NCI-H446 treated with DMSO at 0.1 percent for 48 hours (cell line): ENCODE measurements at places on chromosomes 2 and 18.

DNA sequence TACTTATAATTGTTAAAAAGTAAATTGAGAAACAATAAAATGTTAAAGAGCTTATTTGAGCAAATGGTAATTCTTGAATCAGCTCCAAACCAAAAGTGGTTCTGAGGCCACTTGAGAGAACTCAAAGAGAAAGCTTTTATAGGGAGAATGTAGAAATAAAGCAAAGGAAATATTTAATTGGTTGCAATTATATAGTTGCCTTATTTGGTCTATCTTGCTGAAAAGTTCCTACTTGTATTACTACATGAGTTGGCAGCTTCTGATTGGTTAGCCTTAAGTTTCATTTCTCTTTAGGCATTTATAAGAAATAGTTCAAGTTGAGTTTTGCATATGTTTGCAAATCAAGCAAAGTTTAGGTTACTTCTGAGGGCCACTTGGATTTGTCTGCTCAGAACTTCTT lies 38.1 kb downstream of the SCN2A start:
- no peak for DNase-seq

GRCh38 chr2:9702604-9703084 lies 71.8 kb upstream of the YWHAQ start:
- no peak for DNase-seq

DNA sequence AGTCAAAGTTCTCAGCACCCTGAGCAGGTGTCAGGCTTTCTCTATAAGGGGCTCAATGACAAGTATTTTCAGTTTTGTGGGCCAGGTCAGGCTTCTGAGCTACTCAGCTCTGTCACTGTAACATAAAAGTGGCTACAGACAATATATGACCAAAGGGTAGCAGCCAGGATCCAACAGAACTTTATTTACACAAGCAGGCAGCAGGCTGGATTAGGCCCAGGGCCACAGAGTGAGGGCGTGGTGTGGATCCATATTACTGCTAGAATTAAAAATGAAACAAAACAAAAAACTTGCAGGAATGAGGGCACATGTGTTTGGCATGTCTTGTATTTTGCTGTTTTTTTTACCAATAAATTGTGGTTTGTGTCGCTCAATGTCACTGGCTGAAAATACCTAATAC lies 143.7 kb downstream of the EIPR1 start:
- DNase-seq, result no peak

GRCh38 chr2:675051-675450 lies 2.2 kb downstream of the TMEM18 start:
- no peak for DNase-seq

GRCh38 chr2:203786549-203787351 lies 80.3 kb downstream of the CD28 start:
- no peak for DNase-seq

DNA sequence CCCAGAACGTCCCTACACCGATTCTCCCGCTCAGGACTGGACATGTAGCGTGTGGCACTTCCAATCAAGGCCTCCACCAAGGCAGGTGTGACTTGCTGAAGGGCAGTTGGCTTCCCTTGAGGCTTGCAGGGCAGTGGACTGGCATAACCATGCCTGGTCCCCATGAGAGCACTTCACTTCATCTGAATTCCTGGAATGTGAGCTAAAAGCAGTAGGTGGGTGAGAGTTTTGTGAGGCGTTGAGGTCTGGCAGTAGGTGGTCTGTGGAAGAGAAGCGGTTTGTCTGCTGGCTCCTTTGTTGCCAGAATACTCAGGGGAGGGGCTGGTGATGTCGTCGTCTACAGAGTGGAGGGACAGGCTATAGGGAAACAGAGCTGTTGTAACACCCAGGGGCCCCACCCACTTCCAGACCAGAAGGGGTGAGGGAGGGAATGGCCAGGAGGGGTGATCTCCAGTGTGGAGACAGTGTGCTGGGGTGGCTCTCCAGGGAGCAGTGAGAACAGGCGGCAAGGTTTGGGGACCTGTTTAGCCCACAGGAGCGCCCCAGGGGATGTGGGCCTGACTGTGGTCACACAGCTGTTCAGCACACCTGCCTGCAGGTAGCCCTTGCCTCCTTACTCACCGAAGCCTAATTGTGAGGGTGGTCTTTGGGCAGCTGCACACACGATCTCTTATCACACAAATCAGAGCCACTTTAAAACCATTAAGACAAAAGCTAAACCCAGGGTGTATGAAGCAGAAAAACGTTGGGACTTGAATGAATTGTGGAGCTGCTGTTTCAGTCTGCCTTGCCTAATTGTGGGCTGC lies 21.5 kb upstream of the ALKAL2 start:
- DNase-seq, result no peak

DNA sequence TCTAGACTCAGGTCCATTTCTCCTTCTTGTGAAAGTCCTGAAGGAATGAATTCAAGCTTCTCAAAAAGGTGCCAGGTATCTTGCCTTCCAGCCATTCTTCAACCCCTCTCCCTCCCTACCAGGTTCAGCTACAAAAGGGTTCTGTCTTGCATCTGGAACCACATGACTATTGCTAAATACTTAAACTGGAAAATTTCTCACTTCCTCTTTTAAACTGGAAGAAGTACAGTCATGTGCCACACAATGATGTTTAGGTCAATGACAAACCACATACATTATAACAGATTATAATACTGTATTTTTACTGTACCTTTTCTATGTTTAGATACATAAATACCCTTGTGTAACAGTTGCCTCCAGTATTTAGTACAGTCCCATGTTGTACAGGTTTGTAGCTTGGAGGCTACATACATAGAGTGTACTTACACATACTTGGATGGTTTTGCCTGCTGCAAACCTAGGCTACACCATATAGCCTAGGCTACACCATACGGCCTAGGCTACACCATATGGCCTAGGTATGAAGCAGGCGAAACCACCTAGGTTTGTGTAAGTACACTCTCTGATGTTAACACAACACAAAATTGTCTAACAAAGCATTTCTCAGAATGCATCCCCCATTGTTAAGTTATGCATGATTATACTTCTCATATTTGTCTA lies 142.0 kb upstream of the DNMT3A start:
- DNase-seq, result no peak

GRCh38 chr18:11544060-11544633 lies 65.2 kb upstream of the SLC35G4 start:
- DNase-seq, result no peak

DNA sequence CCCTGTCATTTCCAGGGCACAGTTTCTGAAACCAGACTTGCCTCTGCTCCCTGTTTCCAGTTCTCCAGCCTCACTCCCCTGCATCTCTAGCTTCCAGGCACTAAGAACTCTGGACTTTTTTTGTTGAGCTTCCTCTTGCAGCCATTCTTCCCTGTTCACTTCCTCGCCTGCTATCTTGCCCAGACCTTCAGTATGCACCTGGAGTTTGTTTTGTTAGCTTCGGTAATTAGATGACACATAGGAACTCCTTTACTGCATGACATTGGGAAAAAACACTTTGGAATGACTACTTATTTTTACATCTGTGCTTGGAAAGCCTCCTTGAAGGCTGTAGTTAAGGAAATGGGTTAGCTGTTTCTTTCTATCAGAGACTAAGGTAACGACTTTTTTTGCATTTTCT lies 35.2 kb downstream of the OTOF start:
- DNase-seq, result no peak

DNA sequence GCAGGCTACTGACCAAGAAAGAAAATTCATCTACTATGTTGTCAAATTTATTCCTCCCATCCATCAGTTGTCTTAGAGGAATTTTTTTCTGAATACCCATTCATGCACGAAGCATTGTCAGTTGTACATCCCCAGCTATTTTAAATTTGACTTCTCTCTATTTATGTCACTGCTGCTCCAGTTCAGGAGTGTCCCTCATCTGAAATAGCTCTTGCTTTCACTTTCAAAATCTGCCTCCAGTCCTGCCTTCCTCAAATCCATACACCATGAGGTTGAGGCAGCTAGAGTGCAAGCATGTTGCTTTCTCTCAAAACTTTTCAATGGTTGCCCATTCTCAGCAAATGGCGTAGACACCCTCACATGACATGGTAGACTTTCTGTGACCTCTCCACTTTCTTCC lies 335.4 kb upstream of the CDH2 start:
- no peak for DNase-seq

- DNase-seq, result no peak
Measured at GRCh38 chr2:211748339-211748738, 790.3 kb downstream of the ERBB4 start.

- DNase-seq, result no peak
Measured at GRCh38 chr2:82257796-82258555, 1953.4 kb upstream of the LRRTM1 start.

- DNase-seq, result no peak
Measured at GRCh38 chr2:207123776-207124391, 41.9 kb downstream of the KLF7 start.

DNA sequence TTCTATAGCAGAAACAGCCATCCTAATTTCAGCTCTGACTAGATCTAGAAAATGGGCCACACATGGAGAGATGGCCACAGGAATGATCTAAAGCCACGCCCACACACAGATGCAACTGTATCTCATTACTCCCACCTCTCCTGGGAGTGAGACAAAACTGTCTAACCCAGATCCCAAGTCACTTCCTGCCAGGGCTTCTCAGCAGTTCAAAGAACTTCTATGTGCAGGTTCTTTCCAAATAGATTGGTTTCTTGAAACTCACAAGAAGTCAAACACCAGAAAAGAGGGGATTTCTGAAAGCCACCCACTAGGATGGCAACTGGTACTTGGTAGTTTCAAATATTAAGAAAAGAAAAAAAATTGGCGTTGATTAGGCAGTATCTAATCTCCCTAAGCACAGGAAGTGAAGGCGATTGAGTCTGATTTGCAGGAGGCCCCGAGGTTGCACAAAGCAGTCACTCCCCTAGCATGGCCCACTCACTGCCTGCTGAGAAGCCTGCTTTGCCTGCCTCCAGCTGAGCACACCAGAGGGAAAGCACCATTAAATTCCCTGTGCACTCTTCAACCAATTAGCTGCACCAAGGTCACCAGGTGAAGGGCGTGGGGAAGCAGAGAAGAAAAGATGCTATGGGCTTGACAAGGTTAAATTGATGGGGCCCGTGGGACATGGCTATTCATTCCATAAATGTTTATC lies 51.1 kb downstream of the PAPOLG start:
- no peak for DNase-seq

DNA sequence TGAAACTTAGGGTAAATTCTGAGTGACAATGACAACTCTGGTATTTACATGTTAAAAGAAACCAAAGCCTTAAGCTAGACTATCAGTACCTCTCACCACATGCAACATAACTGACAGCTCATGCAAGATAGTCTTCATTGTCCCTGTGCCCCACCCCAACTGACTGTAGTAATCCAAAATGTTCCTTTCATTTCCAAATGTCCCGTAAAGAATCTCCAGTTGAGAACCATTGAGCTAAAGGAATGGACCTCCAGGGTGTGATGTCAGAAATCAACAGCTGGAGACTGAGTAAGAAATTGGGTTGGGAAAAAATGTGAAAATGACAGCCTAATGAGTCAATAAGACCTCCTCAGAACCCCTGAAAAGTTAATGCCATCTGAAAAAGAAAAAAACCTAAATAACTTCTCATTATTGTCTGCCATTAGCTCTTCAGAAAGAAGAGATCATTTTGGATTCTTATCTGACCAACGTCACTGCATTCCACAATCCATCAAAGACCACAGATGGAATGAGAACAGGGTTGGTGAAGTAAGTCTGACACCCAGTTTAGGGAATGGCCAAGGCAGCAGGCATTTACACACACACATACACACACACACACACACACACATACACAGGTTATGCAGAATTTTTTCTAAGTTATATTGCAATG lies 51.7 kb upstream of the ACVR2A start:
- no peak for DNase-seq

DNA sequence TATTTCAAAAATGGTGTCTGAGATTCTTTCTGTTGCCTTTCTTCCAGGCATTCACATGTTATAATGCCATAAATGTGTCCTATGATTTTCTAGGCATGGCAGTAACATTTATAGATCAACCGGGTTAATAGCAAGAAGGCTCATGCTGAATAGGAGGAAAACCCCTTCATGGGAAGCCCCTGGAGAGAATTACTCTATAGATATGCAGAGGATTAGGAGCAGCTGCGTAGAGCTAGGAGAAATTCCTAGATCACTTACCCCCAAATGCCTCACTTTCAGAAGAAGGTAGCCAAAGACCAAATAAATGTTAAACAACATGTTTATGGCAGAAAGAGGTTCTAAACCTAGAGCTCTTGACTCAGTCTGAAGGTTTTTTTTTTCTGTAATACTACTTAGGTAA lies 153.4 kb upstream of the CTNNA2 start:
- no peak for DNase-seq

GRCh38 chr18:31876707-31877106 lies 66.2 kb downstream of the TRAPPC8 start:
- DNase-seq, result no peak
